Stimulated activated CD4-positive, alpha-beta T cell treated with anti-CD3 and anti-CD28 coated beads, Interleukin-15, amount 100 ng/mL, for 1 hour (primary cell): ENCODE measurements at places on chromosomes 13 and 19.

DNA sequence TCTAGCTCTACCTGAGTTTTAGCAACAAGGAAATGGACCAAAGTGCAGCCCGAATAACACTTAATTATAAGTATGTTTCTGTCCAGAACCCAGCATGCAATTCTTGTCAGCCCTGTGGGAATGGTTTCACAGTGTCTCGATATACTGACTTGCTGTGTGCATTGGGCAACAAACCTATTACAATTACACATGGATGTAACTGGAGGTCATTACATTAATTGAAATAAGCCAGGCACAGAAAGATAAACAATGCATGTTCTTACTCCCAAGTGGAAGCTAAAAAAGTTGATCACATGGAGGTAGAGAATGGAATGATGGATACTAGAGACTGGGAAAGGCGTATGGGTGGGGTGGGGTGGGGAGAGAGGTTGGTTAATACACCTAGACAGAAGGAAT lies 5.1 kb upstream of the CYP2S1 start:
- DNase-seq = no peak

GRCh38 chr19:55173714-55174409 lies 6.2 kb downstream of the SYT5 start:
- DNase-seq = no peak

DNA sequence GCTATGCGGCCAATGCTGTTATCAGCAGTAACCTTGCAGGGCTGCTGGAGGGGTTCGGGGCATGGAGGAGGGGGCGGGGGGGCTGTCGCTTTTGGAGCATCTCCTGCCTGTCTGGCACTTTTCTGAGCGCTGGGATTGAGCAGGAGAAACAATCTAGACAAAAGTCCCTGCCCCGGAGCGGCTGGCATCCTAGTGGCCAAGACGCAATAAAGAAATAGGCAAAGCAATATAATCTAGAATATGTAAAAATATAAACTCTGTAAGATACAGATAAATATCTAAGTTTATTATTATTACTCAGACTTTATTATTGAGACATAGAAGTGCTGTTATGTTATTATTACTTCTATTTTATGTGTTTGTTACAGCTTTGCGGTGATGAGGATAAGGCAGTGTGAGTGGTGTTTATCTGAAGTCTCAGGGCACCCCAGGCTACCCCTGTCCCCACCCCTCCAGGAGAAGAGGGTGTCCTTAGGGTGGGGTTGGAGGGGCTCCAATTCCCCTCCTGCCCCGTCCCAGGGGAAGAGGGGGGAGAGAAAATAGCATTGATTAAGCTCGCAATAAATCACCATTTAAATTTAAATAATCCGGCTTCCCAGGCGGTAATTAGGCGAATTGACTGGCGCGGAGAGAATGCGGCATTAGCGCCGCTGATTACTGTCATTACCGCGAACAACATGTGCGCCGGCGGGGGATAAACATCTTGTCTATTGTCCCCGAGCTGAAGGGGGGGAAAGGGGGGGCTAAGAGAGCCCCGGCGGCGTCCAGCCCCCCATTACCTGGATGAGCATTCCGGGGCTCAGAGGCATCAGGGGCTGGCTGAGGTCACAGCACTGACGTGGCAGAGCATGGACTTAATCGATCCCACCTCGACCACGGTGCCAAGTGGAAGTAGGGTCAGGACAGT lies 3.2 kb downstream of the NPAS1 start:
- no peak for DNase-seq

DNA sequence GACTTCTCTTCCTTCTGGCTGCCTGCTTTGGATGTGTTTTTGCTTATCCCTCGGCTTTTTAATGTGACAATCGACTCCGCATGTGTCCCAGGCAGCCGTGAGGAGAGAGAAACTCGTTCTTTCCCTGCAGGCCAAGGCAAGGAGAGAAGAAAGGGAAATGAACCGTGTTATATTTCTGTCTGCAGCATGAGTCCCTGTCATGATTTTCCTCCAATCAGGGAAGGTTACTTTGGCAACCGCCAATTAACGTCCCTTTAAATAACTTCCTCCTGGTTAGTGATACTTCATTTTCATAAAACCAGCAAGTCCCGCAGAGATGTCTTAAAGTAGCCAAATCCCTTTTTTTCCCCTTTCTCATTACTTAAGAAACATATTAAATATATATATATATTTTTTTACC lies 42.6 kb downstream of the RFC3 start:
- DNase-seq = no peak

DNA sequence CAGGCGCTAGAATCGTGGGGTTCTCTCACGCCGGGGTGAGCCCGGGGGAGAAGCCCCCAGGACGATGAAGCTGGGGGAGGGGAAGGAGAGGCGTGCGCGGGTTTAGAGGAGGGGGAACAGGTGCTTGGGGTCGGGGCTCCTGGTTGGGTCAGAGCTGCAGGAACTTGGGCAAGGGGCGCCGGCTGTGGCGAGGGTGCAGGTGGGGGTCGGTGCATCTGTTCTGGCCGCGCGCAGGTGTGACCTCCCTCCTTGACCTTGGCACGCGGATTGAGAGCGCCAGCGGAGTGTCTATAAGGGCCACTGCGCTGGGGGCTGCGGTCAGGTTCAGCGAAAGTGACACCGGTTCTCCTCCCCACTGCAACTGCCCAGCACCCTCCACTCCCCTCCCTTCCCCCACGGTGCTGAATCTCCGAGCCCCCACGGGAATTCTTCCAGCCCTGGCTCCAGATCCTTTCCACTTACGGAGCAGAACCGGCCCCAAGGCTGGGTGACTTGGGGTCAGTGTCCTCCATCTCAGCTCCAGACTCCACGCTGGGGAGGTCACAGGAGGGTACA lies 618 bp downstream of the TMEM38A start:
- DNase-seq = no peak

- DNase-seq = no peak
These were observed 14.8 kb downstream of the PLEKHJ1 start for GRCh38 chr19:2221250-2221831.

DNA sequence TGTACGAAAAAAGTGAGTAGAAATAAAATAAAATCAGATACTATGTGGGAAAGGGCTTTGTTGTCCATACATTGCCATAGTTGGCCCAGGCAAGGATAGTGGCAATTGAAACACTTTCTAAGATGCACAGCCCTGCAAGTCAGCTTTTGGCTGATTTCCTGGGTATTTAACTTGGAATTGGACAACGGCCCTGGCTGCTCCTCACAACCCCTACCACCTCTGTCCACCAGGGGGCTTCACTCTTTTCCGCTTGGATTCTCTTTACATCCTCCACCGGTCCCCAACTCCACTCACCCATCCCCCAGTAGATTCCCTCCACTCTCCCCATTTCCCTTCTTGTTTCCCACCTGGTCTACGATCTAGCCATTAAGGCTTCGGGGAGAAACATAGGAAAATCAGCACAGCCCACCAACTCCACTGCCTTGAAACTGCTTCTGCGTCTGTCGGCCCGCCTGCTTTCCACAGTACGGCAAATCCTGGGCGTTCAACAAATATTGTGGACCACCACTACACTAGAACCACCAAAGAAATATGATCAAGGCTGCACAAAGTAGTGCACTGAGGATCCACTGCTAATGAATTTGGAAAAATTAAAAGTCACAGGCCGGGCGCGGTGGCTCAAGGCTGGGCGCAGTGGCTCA lies 48.6 kb upstream of the GTF3A start:
- peak; percentile 14 for DNase-seq

- DNase-seq = peak; percentile 50
These were observed 4.7 kb downstream of the EPS8L1 start for GRCh38 chr19:55080121-55080967.

DNA sequence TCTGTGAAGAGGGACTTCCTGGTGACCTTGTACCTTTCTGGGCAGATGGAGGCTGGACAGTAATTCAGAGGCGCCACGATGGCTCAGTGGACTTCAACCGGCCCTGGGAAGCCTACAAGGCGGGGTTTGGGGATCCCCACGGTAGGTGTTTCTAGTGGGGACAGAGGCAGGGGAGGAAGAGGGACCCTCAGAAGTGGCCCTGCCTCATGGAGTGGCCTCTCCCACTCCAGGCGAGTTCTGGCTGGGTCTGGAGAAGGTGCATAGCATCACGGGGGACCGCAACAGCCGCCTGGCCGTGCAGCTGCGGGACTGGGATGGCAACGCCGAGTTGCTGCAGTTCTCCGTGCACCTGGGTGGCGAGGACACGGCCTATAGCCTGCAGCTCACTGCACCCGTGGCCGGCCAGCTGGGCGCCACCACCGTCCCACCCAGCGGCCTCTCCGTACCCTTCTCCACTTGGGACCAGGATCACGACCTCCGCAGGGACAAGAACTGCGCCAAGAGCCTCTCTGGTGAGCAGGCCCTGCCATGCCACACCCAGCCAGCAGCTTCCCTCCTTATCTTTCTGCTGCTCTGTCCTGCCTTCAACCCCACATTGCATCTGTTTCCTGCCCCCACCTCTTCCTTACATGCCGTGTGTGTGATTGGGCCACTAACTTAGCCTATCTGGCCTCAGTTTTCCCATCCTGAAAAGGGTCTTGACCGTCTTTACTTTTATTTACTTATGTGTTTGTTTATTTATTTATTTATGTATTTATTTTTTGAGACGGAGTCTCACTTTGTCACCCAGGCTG lies 7.3 kb downstream of the ANGPTL4 start:
- DNase-seq = no peak

- no peak for DNase-seq
These were observed 131.3 kb downstream of the B3GLCT start for GRCh38 chr13:31331068-31331467.

- DNase-seq = no peak
These were observed 221.3 kb upstream of the SLITRK6 start for GRCh38 chr13:86020351-86021002.

DNA sequence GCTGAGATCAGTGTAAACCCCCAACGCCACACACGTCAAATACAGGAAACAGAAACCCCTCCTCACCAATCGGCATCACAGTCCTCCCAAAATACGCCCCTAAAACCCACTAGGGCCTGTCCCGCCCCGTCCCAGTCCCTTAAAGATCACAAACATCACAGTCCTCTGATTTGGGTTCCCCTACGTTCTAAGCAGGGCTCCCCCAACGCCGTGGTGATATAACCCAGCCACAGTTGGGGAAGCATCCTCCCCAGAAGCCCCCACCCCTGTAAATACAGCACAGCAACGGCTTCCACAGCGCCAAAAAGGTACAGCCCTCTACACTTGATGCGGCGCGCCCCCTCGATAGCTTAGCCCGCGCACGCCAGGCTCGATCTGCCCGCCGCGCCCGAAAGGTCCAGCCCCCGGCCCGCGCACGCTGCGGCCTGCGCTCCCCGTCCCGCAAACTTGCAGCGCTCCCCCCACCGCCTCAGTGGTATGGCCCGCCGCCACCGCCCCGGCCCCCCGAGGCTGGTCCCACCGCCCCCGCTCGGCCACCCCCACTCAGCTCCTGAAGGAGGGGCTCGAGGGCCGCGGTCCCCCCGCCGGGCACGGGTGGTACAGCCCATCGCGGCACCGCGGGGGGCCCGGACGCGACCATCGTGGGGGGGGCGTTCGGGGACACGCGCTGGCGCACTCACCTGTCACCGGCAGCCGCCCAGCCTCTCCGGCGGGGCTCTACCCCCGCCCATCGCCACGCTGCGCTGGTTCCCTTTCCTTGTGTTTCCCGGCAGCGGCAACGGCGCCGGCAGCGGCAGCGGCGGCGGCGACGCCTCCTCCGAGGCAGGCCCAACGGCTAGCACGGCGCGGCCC lies at the start of gene AKT2:
AKT2 (minus strand) TSS at position 845 of the 852 bp plus-strand sequence. CDS start 20,078 bp downstream, outside the sequence.
- DNase-seq = peak; percentile 63

- no peak for DNase-seq
These were observed 14.9 kb downstream of the POP4 start for GRCh38 chr19:29620931-29621351.

GRCh38 chr13:35858665-35859064 lies 272.5 kb downstream of the DCLK1 start:
- DNase-seq = no peak

DNA sequence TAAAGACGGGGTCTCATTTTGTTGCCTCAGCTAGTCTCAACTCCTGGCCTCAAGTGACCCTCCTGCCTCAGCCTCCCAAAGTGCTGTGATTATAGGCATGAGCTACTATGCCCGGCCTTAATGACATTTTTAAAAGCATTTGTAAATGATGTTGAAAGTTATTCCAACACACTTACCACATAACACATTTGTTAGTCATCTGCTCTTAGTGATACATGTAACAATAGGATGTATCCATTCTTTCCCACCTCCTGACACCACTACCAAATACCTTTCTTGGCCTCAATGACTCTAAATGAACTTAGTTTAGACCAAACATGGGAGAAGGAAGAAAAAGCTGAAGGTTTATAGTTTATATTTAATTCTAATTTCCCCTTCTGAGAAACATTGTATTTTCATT lies 59.8 kb upstream of the MEDAG start:
- DNase-seq = no peak

- DNase-seq = no peak
These were observed 53.6 kb downstream of the SLC10A2 start for GRCh38 chr13:103012646-103013045.

GRCh38 chr19:55688422-55689218 lies 13.6 kb downstream of the EPN1 start:
- DNase-seq = no peak

DNA sequence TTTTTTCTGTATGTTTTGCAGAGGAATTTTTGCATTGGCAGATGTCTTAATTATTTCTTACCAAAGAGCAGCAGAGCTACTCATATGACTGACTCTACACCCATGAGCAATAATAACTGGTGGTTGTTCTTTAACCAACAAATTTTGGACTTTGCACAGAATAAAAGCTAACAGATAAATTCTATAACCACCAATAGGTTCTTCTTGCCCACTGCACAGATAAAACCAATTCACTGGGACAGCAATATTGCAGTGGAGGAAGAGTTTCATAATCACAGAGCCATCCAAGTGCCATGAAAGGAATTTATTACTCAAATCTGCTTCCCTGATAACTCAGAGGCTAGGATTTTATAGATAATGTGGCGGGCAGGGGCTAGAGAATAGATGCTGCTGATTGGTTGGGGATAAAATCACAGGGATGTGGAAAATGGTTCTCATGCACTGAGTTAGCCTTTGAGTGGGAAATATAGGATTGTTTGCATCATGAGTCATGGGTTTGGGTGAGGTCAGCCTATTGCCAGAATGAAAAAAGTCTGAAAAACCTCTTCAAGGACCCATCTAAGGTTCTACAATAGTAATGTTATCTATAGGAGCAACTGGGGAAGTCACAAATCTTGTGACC lies 104.3 kb upstream of the PCDH17 start:
- no peak for DNase-seq

GRCh38 chr13:50460358-50460757 lies 383.1 kb downstream of the DLEU7 start:
- DNase-seq = no peak

- no peak for DNase-seq
These were observed 9.5 kb downstream of the STOML3 start for GRCh38 chr13:38981096-38981495.
